Adrenal gland (tissue), 19 donors: ENCODE measurements at places on chromosomes 4 and X. TPM values are rescaled to one million over a fixed set of nuclear protein-coding genes. Genes with fewer than 3 reads are reported as not detected.

DNA sequence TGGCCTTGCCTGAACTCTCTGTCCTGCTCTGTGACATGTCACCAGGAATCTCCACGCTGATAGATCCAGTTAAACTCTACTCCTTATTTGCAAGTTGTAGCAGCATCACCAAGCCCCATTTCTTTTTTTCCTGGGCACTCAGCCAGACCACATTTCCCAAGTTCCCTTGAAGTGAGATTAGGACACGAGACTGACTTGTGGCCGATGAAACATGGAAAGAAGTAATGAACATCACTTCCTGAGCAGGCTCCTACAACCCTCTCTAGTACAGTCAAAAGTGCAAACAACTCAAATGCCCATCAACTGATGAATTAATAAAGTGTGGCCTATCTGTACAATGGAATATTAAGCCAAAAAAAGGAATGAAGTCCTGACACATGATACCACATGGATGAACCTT is 74.6 kb downstream of the MAP3K15 start:
- peak overlapping the region; percentile 49 for H3K27ac ChIP-seq
- no peak overlapping the region for H3K4me3 ChIP-seq
- H3K36me3 ChIP-seq, result no peaks in the 10 kb centered on the region
- peak; percentile 71 for DNase-seq

- no peak for DNase-seq
- no peaks in the 10 kb centered on the region for H3K27me3 ChIP-seq
- no peak overlapping the region for H3K4me3 ChIP-seq
- H3K27ac ChIP-seq, result no peak overlapping the region
- no peaks in the 10 kb centered on the region for H3K36me3 ChIP-seq
Measured at GRCh38 chr4:124390861-124391260, 321.7 kb downstream of the ANKRD50 start.

GRCh38 chrX:29687687-29688086 is 527.7 kb upstream of the MAGEB2 start:
- H3K27me3 ChIP-seq, result peaks cover under 1% of the 10 kb centered on the region
- DNase-seq, result no peak
- H3K36me3 ChIP-seq, result no peaks in the 10 kb centered on the region
- H3K4me1 ChIP-seq, result no peaks in the 10 kb centered on the region
- no peak overlapping the region for H3K4me3 ChIP-seq

The CENPVL3 gene
- total RNA-seq, result 0.21 TPM

GRCh38 chr4:138576684-138577083 is 334.5 kb upstream of the SLC7A11 start:
- no peak for DNase-seq
- H3K27me3 ChIP-seq, result no peaks in the 10 kb centered on the region
- H3K4me1 ChIP-seq, result no peaks in the 10 kb centered on the region

GRCh38 chr4:102825261-102826091 is 1.9 kb downstream of the UBE2D3 start:
- no peaks in the 10 kb centered on the region for H3K27me3 ChIP-seq
- peaks cover 40% of the 10 kb centered on the region for H3K4me1 ChIP-seq
- H3K27ac ChIP-seq, result peak overlapping the region; percentile 100
- peak overlapping the region; percentile 93 for H3K4me3 ChIP-seq
- no peaks in the 10 kb centered on the region for H3K36me3 ChIP-seq

DNA sequence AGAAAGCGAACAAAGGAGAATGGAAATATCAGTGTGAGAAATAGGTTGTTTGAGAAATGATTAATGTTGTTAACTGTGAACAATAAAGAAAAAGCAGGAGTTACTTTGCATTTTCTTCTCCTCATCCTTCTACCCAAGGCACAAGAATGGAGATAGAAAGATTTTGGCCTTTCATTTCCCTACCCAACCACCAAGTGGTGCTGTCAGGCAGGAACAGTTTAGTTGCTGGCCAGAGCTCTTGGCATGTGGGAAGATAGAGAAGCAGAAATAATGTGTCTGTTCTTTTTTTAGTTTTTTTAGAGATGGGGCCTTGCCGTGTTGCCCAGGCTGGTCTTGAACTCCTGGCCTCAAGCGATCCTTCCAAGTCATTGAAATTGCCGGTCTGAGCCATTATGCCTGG is 12.8 kb downstream of the HOPX start:
- no peak overlapping the region for H3K27ac ChIP-seq
- H3K4me1 ChIP-seq, result no peaks in the 10 kb centered on the region
- H3K4me3 ChIP-seq, result no peak overlapping the region
- H3K36me3 ChIP-seq, result no peaks in the 10 kb centered on the region

GRCh38 chr4:16573739-16574138 is 324.7 kb downstream of the LDB2 start:
- H3K27ac ChIP-seq, result no peak overlapping the region
- DNase-seq, result no peak
- no peaks in the 10 kb centered on the region for H3K36me3 ChIP-seq
- no peak overlapping the region for H3K4me3 ChIP-seq
- no peaks in the 10 kb centered on the region for H3K27me3 ChIP-seq

- no peak overlapping the region for H3K27ac ChIP-seq
- no peak for DNase-seq
- no peaks in the 10 kb centered on the region for H3K36me3 ChIP-seq
- H3K4me1 ChIP-seq, result peaks cover 10% of the 10 kb centered on the region
- no peak overlapping the region for H3K4me3 ChIP-seq
Measured at GRCh38 chr4:40438384-40439026, 103.4 kb downstream of the CHRNA9 start.

GRCh38 chr4:67292636-67293035 is 252.7 kb downstream of the CENPC start:
- H3K4me3 ChIP-seq, result no peak overlapping the region
- no peaks in the 10 kb centered on the region for H3K36me3 ChIP-seq
- no peaks in the 10 kb centered on the region for H3K27me3 ChIP-seq
- no peak for DNase-seq

The USP17L20 gene
- total RNA-seq, result not detected

- H3K4me3 ChIP-seq, result peak overlapping the region; percentile 44
- H3K4me1 ChIP-seq, result peaks cover 35% of the 10 kb centered on the region
- H3K27me3 ChIP-seq, result no peaks in the 10 kb centered on the region
- H3K27ac ChIP-seq, result peak overlapping the region; percentile 94
- no peaks in the 10 kb centered on the region for H3K36me3 ChIP-seq
Measured at GRCh38 chr4:184648313-184649025, 778 bp downstream of the CASP3 start.

The PWWP3B gene
- total RNA-seq, result 3.1 TPM

The PCDH7 gene
- total RNA-seq, result 6.6 TPM

The LARP7 gene
- total RNA-seq, result 67.0 TPM

GRCh38 chr4:113221990-113222389 is 172.5 kb downstream of the ANK2 start:
- no peaks in the 10 kb centered on the region for H3K27me3 ChIP-seq
- H3K27ac ChIP-seq, result no peak overlapping the region
- no peaks in the 10 kb centered on the region for H3K36me3 ChIP-seq
- DNase-seq, result no peak

The SPOCK3 gene
- total RNA-seq, result not detected

- H3K4me3 ChIP-seq, result no peak overlapping the region
- no peaks in the 10 kb centered on the region for H3K27me3 ChIP-seq
- H3K4me1 ChIP-seq, result no peaks in the 10 kb centered on the region
- DNase-seq, result no peak
Measured at GRCh38 chr4:84220990-84221389, 278.1 kb downstream of the NKX6-1 start.

DNA sequence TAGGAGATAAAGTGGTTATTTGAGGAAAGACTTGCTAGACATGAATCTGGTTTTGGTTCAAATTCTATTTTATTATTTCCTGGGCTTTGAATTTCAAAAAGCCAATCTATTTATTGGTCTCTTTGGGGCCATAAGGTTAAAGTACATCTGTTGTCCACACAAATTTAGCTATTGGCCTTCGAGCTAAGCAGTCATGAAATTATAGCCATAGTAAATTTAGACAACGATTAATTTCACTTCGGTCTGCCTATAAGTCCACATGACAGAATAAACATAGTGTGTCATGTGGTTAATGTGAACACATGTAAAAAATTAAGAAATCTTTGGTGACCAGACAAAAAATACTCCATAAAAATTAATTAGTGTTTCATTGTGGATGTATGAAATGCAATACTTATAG is 161.9 kb downstream of the PALLD start:
- no peaks in the 10 kb centered on the region for H3K36me3 ChIP-seq
- peaks cover 4% of the 10 kb centered on the region for H3K27me3 ChIP-seq
- H3K27ac ChIP-seq, result no peak overlapping the region
- DNase-seq, result no peak

The TLR2 gene
- total RNA-seq, result 57.2 TPM

DNA sequence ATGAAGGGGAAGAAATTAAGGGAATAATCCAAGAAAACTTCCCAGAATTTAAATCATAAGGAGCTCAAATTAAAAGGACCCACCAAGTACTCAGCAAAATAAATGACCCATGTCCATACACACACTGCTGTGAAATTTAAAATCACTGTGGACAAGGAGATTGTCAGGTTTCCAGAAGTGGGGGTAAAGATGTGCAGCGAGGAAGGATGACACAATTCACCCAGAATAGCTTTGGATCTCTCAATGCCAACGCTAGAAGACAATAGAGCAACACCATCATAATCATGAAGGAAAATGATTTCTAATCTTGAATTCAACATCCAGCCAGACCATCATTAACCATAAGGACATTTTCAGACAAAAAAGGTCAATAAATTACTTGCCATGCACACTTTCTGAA is 65.7 kb downstream of the CASK start:
- no peak overlapping the region for H3K27ac ChIP-seq
- DNase-seq, result no peak
- no peaks in the 10 kb centered on the region for H3K27me3 ChIP-seq
- H3K4me3 ChIP-seq, result no peak overlapping the region

The EXOC1L gene
- total RNA-seq, result not detected

GRCh38 chr4:101853028-101853427 is 62.5 kb downstream of the BANK1 start:
- no peaks in the 10 kb centered on the region for H3K4me1 ChIP-seq
- H3K27me3 ChIP-seq, result no peaks in the 10 kb centered on the region
- no peak overlapping the region for H3K4me3 ChIP-seq
- no peak for DNase-seq

GRCh38 chr4:15659768-15660570 is 4.8 kb upstream of the FBXL5 start:
- peak overlapping the region; percentile 54 for H3K27ac ChIP-seq
- H3K4me3 ChIP-seq, result no peak overlapping the region
- H3K27me3 ChIP-seq, result no peaks in the 10 kb centered on the region
- DNase-seq, result peak; percentile 44
- no peaks in the 10 kb centered on the region for H3K36me3 ChIP-seq
- peaks cover 7% of the 10 kb centered on the region for H3K4me1 ChIP-seq

GRCh38 chr4:127006446-127006877 is 626.3 kb upstream of the INTU start:
- H3K36me3 ChIP-seq, result no peaks in the 10 kb centered on the region
- H3K27me3 ChIP-seq, result no peaks in the 10 kb centered on the region
- H3K27ac ChIP-seq, result no peak overlapping the region

- H3K4me3 ChIP-seq, result no peak overlapping the region
- no peaks in the 10 kb centered on the region for H3K36me3 ChIP-seq
- H3K27me3 ChIP-seq, result no peaks in the 10 kb centered on the region
- no peak for DNase-seq
Measured at GRCh38 chr4:139819082-139819481, 153.5 kb downstream of the MGST2 start.

The KLKB1 gene
- 1.0 TPM for total RNA-seq

DNA sequence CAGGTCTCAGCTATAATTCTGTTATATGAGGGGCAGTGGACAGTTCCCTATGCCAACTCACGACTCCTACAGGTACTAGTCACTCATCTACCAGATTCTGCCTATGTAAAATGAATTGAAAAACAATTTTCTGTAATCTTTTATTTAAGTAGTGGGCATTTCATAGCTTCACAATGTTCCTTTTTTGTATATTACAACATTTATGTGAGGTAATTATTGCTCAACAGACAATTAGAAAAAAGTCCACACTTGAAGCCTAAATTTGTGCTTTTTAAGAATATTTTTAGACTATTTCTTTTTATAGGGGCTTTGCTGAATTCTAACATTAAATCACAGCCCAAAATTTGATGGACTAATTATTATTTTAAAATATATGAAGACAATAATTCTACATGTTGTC is 20.4 kb downstream of the EREG start:
- H3K36me3 ChIP-seq, result no peaks in the 10 kb centered on the region
- H3K4me3 ChIP-seq, result no peak overlapping the region
- H3K27ac ChIP-seq, result no peak overlapping the region
- H3K4me1 ChIP-seq, result no peaks in the 10 kb centered on the region
- H3K27me3 ChIP-seq, result no peaks in the 10 kb centered on the region
- DNase-seq, result no peak

DNA sequence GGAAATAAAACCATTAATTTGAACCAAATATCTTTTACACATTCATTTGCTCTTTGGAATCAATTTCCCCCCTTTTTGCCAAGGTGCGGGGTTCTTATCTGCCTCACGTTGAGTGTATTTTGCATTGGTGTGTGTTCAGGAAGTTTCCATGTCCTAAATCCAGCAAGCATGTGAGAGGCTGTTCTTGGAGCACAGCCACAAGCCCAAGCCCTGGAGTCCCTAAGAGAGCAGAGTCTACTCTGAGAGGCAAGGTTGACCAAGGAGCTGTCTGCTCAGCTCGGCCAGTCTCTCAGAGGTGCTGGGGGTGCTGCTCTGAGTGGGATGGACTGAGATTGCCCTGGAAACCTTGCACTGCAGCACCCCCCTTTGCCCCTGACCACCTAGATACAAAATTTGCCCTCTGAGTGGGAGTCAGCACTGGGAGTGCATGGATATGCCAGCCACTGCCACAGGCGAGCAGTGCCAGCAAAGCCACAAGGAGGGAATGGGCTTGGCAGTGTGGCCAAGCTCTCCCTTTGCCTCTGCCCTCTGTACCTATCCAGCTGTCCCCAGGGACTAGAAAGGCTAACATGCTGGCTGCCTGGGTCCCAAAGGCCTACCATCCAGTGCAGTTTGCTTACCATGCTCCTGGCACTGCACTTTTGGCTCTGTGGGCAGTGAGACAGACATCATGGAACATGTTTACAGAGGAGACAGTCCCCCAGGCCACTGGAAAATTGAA is 20.5 kb upstream of the FAM193A start:
- H3K4me1 ChIP-seq, result no peaks in the 10 kb centered on the region
- no peak overlapping the region for H3K4me3 ChIP-seq
- H3K27ac ChIP-seq, result peak overlapping the region; percentile 5
- no peaks in the 10 kb centered on the region for H3K27me3 ChIP-seq
- no peaks in the 10 kb centered on the region for H3K36me3 ChIP-seq
